Stimulated activated CD4-positive, alpha-beta T cell treated with anti-CD3 and anti-CD28 coated beads, Interleukin-1b, Interleukin-23, amount 100 ng/mL, for 24 hours (primary cell): ENCODE measurements at places on chromosomes 3 and 15.

GRCh38 chr15:52114261-52115055 is 1.9 kb upstream of the BCL2L10 start:
- no peak for DNase-seq

DNA sequence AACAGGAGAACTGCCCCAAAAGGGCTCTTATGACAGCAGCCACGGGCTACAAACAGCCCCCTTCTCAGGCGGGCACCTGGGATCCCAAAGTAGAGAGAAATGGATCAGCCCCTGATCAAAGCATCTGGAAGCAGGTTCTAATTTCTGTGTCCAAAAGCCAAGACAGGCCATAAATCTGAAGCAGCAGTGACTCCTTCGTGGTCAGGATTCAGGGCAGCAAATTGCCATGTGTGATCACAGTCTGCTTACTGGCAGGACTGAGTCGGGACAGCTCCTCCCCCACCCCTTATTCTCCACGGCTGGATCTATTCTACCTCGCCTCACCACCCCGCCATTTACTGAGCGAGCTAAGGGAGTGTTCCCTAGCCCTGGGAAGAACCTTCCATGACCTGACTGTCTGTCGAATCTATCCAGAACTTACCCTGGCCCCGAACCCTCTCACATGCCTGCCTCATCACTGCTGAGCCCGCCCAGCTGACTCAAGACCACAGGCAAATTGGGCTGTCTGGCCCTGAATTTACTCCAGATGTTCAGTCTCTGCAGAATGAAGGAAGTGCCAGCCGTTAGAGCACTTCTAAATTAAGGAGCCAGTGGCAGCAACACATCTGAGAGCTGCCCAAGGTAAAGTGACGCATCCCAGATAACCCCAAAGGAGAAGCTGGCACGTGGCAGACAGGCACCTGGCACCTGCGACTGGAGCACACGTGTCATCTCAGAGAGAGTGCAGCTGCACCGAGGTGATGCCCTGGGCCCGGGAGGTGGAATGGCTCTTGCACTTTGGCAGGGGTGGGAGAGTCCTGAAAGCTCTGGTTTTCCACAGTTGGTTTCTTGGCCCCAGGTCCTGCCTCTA is 1.3 kb downstream of the LRRC15 start:
- no peak for DNase-seq

- peak; percentile 61 for DNase-seq
Measured at GRCh38 chr3:197428117-197428801, 127.5 kb downstream of the BDH1 start.

DNA sequence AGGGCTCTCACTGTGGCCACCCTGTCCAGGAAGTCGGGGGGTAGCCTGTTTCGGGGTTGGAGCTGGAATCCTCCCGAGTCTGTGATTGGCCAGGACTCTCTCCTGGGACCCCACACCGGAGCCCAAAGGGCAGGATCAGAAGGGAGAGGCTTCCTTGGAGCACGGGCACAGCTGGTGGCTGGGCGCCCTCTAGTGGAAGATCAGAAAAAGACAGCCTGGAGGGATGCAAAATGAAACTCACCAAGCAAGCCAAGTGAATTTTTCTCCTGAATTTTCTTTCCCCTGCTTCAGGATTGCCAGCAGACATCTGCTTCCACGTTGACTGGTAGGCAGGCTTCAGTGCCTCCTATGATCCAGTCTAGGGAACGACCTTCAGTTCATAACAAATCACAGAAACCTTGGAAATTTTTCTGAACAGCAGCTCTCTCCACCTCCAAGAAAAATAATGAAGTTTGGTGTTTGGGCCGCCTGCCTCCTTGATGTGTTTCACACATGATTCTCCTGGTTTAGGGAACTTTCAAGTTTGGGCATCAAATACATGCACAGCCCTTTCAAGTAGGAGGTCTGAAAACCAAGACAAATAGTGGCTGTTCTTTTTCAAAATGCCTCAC is 224.6 kb downstream of the VPS13C start:
- DNase-seq: peak; percentile 32

DNA sequence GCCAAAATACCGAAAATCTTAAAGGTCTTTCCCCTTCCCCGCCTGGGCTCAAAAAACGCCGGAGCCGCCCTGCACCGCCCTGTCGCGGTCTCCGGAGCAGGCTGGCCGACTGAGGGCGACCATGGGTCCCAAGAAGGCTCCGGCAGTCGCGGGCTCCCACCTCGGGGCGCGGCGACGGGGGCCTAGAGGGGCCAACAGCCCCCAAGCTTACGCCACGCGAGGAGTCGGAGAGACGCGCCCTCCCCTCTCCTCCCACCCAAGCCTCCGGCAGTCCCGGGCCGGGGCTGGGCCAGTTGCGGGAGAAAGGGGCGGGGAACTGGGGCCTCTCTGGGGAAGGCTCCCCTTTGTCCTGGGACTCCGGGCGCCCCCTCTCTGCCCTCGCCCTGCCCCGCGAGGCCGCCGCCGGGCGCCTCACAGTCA is 69.2 kb downstream of the GOLGA8B start:
- DNase-seq: no peak

GRCh38 chr3:120227710-120228347 is 57.2 kb downstream of the GPR156 start:
- DNase-seq: no peak

GRCh38 chr3:72615776-72616175 is 232.5 kb downstream of the SHQ1 start:
- no peak for DNase-seq

DNA sequence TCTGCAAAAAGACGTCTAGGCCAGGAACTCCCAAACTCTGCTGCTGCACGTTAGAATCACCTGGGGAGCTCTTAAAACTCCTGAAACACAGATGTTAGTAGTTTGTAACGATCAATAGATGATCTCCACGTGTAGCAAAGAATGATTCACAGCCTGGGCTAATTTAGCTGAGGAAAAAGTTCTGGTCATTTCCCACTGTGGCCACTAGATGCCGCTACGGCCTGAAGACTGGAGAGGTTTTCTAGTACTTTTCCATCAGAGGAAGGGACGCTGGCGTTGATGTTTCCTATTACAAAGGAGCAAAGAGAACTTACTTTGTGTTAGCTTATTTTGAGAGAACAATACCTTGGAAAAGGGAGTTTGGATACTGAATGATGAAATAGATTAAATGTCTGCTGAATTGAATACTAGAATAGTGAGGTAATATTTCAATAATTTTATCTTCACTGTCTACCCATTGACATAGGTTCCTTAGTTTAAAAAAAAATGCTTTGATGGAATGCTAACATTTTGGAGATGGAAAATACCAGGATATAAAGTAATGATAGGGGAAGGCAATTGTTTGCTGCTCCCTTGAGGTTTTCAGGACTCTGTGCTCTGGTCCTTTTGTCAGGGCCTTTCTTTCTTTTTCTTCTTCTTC is 159.1 kb downstream of the P3H2 start:
- peak; percentile 47 for DNase-seq

GRCh38 chr3:52080830-52081719 is 24.7 kb upstream of the DUSP7 start:
- DNase-seq: no peak

- DNase-seq: no peak
Measured at GRCh38 chr3:25463836-25464418, 35.9 kb downstream of the RARB start.

GRCh38 chr3:143151004-143151731 is 31.6 kb downstream of the CHST2 start:
- DNase-seq: no peak

DNA sequence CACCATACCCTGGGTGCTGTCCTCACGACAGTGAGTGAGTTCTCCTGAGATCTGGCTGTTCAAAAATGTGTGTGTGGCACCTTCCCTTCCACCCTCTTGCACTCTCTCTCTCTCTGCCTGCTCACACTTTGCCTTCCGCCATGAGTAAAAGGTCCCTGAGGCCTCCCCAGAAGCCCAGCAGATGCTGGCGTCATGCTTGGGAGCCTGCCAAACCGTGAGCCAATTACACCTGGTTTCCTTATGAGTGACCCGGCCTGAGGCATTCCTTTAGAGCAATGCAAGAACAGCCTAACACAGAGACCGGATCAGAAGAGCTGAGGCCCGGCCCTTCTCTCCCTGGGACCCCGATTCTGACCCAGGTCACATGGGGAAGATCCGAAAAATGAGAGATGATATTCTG is 15.4 kb downstream of the TMEM44 start:
- DNase-seq: no peak

- DNase-seq: no peak
Measured at GRCh38 chr15:25180606-25181292, 226.0 kb downstream of the SNRPN start.

- no peak for DNase-seq
Measured at GRCh38 chr15:72342385-72342784, 22.4 kb upstream of the CELF6 start.

DNA sequence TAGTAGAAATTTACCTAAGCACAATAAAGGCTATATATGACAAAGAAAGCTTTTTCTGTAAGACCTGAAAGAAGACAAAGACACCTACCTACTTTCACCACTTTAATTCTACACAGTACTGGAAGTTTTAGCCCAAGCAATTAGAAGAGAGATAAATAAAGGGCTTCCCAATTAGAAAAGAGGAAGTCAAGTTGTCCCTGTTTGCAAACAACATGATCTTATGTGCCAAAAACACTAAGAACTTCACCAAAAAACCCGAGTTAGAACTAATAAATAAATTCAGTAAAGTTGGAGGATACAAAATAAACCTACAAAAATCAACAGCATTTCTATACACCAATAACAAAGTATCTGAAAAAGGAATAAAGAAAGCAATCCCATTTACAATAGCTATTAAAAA is 190.9 kb downstream of the NR2F2 start:
- DNase-seq: no peak

DNA sequence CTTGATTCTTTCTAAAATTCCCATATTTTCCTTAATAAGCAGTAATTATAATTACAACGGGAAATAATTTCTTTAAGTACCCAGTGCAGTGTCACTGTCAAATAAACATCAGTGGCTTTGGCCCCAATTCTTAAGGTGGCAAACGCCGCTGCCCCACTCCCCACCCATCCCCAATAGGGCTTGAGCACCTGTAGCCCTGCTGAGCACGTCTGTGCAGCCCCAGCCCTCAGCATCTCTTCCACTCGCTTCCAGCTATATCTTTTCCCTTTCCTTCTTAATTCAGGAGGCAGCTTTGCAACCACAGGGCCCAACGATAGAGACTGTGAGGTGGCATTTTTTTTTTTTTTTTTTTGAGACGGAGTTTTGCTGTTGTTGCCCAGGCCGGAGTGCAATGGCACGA is 9.0 kb downstream of the PPM1M start:
- DNase-seq: no peak

GRCh38 chr3:128215290-128215689 is 62.0 kb downstream of the EEFSEC start:
- no peak for DNase-seq

GRCh38 chr15:44087578-44088465 is 107.2 kb downstream of the FRMD5 start:
- DNase-seq: no peak

- no peak for DNase-seq
Measured at GRCh38 chr3:87350367-87351199, 74.2 kb upstream of the POU1F1 start.

DNA sequence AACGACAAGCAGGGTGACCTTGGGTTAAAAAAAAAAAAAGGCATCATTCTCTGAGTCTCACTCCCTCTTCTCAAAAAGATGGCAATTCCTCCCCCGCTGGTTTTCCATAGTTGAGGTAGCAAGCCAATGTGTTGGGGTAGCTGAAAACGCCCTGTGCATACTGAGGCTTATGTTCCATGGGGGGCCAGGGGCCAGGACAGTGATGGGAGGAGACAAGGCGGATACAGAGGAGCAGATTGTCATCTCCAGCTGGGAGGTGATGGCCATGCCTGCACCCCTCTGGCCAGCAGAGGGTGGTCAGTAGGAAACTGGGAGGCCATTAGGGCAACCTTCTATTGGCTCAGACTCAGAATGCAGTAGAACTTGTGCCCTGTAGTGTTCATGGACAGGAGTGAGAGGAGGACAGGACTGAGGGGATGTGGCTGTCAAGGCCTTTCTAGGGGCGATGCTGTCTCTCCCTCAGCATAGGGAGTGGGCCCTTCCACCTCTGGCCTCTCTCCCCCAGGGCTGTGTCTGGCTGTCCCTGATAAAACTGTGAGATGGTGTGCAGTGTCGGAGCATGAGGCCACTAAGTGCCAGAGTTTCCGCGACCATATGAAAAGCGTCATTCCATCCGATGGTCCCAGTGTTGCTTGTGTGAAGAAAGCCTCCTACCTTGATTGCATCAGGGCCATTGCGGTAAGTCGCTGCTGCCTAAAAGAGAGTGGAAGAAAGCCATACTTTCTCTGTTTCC is 1.9 kb downstream of the TF start:
- no peak for DNase-seq

DNA sequence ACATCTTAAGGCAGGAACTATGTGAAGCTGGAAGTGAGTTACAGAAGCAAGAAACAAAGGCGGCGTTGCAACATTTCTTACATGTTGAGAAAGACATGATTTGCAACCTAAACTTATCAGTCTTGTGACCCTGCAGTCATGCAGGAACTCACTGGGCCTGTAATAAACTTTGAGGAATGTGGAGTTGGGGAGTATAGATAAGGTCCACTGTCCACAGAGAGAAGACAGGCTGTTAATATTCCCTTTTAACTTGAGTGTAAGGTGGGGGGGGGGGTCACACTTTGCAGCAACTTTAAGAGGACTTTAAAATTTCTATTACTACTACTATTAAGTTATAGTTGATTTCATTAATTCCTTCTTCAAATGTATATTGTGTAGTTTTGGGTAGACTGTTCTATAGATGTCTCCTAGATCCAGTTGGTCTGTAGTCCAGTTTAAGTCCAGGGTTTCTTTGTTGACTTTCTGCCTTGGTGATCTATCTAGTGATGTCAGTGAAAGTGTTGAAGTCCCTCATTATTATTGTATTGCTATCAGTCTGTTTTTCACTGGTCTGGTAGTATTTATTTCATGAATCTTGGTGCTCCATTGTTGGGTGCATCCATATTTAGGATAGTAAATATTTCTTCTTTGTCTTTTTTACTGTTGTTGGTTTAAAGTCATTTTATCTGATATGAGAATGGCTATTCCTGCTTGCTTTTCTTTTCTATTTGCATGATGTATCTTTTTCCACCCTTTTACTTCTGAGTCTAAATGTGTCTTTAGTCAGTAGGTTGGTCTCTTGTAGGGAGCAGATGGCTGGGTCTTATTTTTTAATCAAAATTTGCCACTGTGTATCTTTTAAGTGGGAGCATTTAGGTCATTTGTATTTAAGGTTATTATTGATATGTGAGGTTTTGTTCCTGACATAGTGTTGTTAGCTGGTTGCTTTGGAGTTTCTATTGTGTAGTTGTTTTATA is 15.6 kb upstream of the FAM98B start:
- no peak for DNase-seq

GRCh38 chr3:100748220-100748619 is 38.9 kb downstream of the TFG start:
- DNase-seq: no peak

GRCh38 chr3:36650271-36650671 is 114.1 kb downstream of the DCLK3 start:
- DNase-seq: no peak

DNA sequence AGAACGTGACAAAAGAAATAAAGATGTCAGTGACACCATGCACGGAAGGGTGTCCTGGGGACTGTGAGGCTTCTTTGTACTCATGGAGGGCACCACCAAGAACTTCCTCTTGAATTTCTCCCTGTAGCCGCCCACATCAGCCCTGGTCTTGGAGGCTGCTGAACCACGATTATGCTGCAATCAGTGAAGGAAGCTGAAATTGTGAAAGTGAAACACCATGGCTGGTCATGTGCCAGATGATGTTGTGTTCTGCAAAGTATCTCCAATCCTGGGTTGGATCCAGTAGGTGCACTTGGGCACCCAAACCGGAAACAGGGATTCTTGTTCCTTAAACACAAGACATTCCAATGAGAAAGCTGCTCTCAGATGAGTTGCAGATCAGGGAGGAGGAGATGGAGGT is 104.4 kb upstream of the GOLGA6L6 start:
- no peak for DNase-seq
